ENCODE measurements at places on chromosomes 12 and 14.
A peak's percentile ranks its signal among the peaks of the same experiment; 100 is the strongest.

DNA sequence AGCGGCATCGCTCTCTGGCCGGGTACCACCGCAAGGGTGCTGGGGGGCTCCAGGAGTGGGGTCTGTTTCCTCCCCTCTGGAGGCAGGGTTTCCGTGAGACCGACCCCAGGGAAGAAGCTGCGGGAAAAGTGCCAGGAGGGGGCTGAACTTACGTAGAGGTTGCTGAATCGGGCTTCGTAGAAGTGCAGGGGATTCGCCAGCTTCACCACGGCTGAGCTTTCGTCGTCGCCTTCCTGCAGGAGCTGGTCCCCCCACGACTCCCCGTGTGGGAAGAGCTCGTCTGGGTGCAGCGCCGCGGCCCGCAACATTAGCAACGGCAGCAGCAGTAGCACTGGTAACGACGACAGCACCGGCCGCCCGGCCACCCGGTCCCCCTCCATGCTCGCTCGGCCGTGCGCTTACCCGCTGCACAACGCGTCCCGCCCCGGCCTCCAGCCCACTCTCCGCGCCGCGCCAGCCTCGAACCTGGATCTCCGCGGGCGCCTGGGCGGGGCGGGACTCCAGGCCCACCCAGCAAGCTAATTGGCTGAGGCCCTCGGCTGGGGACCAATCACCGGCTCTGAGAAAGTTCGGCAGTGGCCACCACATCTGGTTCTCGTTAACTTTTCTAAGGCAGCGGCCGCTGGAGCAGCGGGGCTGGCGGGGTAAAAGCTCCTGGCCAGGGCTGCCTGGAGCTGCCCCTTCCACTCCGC, at the start of gene NID2:
NID2 (minus strand) TSS at position 445 of the 692 bp plus-strand sequence; CDS start at position 380, 65 bp downstream.
- peak; percentile 91 for DNase-seq

DNA sequence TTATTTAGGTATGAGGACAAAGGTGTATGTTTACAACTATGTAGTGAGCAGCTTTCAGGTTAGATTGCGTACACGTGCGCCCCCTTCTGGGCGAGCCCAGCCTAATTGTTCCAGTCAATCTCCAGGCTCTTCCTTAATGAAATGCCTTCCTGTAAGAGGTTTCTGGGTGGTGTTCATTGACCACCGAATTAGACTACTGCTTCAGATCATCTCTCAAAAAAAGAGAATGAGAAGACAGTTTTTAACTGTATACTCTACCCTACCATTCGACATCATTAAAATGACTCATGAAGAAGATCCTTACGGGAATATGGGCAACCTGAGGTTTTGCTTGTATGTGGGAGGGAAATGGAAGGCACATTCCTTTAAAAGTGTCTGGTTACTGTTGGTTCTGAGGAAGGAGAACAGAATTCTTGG, 2.1 kb downstream of the LUM start:
- DNase-seq = peak; percentile 80

GRCh38 chr14:101973356-101973755, 9.0 kb downstream of the DYNC1H1 start:
- DNase-seq = no peak

DNA sequence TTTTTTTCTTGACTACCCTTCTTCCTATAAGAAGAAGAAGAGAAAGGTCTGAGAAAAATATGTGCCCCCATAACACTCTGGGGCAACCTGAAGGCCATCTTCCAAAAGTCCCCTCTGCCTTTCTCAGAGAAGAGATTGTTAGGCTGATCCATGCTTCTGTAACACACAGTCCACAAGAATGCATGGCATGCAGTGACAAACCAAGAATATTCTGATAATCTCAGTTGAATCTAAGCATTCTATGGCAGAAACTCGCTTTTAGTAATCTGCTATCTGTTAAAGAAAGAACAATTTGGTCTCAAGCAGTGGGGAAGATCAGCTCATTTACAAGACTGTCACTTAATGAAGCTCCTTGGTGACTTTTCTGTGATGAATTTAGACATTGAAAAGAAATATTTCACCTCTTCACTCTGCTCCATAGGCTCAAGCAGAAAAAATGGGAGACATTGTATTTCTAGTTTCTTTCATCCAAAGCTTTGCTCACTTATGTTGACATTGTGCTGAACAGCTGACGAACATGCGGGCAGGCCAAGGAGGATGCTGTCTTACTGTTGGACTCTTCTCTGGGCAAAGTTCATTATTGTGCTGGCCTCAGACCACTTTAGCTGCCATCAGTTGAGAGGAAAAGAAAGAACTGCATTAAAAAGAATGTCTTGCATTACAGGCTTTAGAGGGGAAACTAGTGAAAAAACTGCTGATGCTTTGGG, 957.1 kb downstream of the DIO2 start:
- DNase-seq = peak; percentile 78

DNA sequence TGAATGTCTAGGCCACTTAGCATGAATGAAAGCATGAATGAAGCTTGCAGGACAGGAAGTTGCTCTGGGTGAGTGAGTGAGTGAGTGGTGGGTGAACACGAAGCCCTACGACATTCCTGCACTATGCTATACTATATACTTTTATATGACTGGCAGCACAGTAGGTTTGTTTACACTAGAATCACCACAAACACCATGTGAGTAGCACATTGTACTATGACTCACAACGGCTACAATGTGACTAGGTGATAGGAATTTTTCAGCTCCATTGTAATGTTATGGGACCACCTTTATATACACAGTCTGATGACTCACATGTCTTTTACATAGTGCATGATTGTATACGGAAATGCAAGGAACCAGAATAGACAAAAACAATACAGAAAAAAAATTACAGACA, 1480.2 kb downstream of the AACS start:
- no peak for DNase-seq

DNA sequence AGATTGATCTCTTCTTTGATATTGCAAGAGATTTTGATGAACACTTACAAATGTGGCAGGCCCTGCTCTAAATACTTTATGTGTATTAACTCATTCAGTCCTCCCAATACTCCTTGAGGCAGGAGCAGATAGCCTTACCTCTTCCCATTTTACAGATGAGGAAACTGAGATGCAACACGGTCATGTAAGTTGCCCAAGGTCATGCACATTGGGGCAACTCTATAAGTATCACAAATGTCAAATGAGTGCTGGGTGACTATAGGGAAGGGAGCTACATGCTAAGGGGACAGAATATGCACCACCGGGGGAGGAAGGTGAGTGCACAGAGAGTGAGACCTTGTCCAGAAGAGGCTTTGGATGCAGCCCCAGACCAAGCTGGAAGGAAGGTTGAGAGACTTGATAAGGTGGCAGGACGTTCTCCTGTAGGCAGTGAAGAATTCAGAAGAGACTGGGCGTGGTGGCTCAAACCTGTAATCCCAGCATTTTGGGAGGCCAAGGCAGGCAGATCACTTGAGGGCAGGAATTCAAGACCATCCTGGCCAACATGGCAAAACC, 132.3 kb upstream of the PWP1 start:
- DNase-seq = no peak

- no peak for DNase-seq
Observed at GRCh38 chr14:74578479-74578878, 33.6 kb downstream of the LTBP2 start.

DNA sequence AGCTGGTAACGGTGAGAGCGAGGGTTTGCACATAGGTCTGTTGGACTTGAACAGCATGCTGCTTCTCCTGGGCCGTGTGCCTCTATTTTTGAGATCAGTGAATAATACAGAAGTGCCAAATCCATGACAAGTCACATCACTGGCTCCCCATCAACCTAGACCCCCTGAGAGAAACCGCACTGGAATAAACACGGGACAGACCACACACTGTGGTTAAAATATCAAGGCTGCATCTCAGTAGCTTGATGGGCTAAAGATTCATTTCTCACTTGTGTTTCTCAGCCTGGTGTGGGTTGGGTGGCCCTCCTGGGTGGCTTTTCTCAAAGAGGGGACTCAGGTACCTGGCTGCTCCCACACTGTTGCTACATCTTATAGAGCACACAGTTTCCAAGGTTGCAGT, 191.0 kb downstream of the DICER1 start:
- DNase-seq = no peak

GRCh38 chr12:3000548-3001275, 41.5 kb downstream of the TEAD4 start:
- peak; percentile 72 for DNase-seq

DNA sequence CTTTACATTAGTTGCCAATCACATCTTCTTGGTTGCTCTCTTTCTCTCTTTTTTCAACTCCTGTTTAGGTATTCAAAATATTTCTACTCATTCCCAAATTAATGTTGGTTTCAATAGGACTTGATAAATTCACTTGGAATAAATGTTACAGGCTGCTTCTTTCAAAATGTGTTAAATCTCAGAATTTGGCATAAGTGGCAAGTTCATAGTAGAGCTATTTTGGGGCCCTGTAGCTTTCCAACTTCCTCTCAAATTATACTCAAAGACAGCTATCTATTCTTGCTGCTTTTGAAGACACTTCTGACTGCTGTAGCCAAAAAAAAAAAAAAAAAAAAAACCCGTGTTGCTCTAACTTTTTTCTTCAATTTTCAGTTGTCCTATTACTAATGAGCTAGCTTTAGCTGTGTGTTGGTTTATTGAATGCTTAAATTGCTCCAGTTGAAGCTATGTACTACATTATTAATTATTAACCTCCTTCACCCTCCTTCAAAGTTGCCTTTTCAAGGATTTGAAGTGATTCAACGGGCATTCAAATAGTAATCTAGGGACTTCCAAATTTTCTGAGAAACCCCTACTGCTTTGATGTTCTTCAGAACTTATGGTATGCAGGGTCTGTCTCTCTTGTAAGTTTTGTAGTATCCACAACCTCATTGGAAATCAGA, 554.6 kb upstream of the FLRT2 start:
- no peak for DNase-seq

GRCh38 chr14:101276309-101277091, 284.8 kb upstream of the DIO3 start:
- DNase-seq = no peak

- no peak for DNase-seq
Observed at GRCh38 chr14:92413379-92413778, 90.4 kb downstream of the SLC24A4 start.

- no peak for DNase-seq
Observed at GRCh38 chr14:57869617-57870016, 3.7 kb upstream of the SLC35F4 start.

DNA sequence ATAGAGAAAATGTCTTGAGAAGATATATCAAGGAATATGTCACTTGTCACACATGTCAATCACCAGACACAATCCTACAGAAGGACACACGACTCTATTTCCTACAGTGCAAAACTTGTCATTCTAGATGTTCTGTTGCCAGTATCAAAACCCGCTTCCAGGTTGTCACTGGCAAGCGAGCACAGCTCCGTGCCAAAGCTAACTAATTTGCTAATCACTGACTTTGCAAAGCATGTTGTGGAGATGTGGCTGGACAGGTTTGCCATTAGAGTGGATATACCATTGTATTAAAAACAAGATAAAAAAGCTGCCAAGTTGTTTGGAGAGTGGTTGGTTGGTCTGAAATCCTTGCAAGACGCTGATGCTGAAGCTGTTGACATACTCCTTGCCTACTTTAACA, 7.9 kb upstream of the SGPP1 start:
- DNase-seq = no peak

GRCh38 chr12:49287876-49288275, 7.1 kb upstream of the PRPH start:
- DNase-seq = no peak

DNA sequence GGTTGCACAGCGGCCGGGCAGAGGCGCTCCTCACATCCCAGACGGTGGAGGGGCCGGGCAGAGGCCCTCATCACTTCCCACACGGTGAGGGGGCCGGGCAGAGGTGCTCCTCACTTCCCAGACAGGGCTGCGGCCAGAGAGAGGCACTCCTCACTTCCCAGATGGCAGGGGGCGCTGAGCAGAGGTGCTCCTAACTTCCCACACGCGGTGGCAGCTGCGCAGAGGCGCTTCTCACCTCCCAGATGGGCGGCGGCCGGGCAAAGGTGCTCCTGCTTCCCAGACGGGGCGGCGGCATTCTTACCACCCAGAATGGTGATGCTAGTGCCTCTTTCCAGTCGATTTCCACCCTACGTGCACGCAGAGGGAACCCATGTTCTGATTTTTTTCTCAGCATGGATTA, 304.4 kb downstream of the RGS6 start:
- no peak for DNase-seq

DNA sequence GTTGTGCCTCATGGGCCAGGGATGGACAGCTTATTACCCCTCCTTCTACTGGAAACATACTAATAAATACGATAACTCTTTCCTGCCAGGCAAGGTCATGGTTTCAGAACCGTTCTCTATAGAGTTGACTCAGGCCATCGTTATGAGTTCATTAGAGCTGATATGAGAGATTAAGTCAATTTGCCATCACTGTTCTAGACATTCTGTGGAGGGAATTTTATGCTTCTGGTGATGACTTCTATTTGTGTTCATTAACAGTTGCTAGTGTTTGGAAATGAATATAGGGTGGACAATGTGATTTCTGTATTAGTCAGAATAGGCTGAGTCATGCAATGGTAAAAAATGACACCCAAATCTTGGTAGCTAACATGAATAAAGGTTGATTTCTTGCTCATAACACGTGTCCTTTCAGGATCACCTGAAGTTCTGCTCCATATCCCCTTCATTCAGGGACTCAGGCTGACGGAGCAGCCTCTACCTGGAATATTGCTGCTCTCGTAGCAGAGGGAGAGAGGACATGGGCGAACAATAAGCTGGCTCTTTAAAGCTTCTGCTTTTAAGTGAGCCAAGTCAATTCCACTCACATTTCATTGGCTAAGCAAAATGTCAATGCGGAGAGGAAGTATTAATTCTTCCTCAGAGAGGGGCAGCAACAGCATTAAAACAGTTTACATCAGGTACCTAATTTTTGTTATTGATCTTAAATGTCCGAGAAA, 18.5 kb upstream of the TBPL2 start:
- DNase-seq = no peak

- no peak for DNase-seq
Observed at GRCh38 chr14:33457617-33458016, 493.3 kb downstream of the EGLN3 start.

DNA sequence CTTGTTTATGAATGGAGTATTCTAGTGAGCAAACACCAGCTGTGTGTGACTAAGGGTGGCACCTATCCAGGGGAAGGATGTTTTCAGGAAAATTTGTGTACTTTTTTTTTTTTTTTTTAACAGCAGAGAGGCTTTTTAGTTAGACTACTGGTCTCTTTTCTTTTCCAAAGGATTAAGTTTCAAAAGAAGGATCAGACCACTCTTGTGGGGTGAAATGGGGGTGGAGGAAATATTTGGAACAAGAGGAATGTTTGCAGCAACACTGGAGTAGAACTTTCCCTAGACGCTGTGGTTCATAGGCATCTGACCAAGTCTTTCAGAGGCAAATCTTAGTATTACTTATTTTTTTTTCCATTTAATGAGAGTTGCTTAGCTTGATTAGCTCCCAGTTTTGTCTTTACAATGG, 21.1 kb downstream of the NUBPL start:
- no peak for DNase-seq

GRCh38 chr12:132186857-132187620, 42.8 kb downstream of the NOC4L start:
- no peak for DNase-seq

Measured in mesendoderm (in vitro differentiated cells).